H54 (cell line): ENCODE measurements at places on chromosomes 1 and 21.

- no peak for DNase-seq
Measured at GRCh38 chr1:202143011-202143767, 1.3 kb downstream of the ARL8A start.

DNA sequence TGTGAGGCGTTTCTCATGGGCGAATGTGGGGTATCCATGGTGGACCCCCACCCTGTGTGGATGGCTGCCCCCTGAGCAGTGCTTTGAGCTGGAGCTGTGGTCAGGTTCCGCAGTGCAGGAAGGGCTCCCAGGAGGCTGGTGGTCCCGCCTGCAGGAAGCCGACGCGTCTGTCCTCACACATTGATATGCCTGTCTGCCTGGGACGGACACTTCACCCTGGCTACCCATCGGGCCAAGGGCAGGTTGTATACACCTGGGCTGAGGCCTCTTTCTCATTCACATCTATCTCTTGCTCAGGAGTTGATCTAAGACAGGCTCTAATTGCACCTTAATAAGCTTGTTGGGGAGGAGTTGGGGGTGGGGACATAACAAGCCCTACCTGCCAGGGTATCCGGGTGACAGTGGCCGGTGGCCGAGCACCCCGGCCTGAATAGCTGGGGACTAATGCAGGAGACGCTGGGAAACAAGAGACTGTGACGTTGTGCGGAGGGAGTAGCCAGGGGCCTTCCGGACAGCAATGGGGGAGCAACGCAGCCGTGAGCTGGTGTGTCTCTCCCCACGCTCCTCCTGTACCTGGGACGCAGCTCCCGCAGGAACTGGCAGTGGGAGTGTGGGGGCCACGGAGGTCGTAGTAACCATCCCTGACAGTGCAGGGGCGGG lies 21.7 kb downstream of the PDXK start:
- peak; percentile 49 for DNase-seq

DNA sequence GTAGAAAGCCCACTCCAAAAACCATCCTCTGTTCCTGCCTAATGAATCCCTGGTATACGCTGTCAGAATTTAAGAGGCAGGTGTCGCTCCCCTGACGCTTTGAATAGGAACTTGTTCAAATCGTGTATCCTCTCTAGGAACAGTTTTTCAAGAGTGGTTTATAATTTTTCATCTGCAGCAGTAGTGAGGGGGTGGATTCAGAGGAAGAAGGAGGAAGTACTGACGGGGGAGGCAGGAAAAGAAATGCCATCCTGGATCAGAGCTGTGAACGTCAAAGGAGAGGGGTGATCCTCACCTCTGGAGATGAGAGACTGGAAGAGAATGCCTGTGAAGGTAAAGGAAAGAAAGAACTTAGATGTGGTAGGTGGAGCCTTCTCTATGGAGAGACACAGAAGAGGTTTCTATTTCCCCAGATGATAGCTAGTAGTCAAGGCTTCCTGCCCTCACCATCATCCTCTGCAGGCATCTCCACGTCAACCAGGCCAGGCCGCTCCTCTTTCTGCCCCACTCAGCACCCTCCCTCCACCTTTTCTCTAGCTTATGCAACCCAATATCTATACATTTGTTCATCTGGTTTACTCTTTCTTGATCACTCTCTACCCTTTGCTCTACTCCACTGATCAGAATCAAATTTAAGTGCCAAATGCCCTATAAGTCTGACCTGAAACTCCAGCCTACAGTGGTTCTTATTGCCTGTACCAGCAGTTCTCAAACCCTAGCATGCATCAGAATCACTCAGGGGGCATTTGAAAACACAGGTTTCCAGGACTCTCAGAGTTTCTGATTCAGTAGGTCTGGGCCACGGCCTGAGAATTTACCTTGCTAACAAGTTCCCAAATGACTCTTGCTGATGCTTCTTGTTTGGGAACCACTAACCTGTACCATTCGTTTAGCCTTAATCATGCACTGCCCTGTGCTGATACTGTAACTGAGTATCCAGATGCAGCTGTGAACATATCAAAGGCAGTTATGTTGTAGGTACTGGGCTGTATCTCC lies 13.1 kb upstream of the BCL9 start:
- no peak for DNase-seq

- no peak for DNase-seq
Measured at GRCh38 chr21:35520302-35520701, 471.2 kb upstream of the RUNX1 start.

DNA sequence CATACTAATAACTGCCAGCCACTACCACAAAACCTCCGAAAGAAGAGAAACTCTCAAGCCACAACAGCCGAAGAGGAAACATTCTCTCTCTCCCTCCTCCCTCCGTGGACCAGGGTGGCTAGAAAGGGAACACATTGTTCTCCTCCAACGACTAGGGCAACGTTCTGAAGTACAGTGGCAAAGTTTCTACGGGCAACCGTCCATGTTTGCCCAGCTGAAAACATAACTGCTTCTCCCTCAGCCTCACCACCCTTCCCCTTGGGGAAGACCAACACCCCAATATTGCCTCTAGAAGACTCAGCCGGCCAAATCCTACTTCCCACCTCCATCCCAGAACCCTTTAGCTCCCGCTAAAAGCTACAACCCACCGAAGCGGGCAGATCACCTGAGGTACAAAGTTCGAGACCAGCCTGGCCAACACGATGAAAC lies 2.0 kb downstream of the GLUL start:
- DNase-seq: no peak

DNA sequence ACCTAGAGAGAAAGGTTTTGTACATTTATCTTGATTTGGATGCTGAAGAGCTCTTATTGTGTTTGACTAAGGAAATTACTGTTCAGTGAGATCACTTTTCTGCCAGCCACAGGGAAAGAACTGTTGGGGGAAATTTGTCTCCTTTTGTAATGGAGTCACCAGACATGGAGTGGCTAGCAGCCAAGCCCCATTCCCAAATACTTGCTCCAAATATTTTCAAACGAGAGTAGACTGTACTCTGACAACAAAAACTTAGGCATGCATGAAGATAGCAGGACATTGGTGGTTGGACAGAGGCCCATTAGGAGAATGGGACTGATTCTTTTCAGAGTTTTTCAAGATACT lies 21.1 kb downstream of the IPO9 start:
- DNase-seq: peak; percentile 26

DNA sequence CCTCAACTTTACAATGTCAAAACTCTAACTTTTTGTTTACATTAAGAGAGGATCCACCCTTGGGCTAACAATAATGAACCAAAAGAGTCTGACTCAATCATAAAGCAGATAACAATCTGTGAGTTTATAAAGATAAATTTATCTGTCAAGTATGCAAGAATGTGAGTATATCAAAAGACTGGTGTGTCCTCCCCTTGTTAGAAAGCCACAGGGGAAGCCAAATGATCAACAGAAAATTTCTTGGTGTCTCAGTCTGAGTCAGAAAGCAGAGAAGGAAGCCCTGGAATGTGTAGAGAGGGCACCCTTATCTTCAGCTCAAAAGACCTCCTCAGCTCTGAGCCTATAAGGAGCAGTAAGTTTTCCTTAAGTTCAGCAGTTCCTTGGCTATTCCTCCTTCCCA lies 13.9 kb upstream of the PDIK1L start:
- DNase-seq: peak; percentile 40

GRCh38 chr1:215114154-215114933 lies 31.8 kb downstream of the KCNK2 start:
- no peak for DNase-seq

GRCh38 chr1:111778066-111778465 lies 22.4 kb downstream of the DDX20 start:
- no peak for DNase-seq

- no peak for DNase-seq
Measured at GRCh38 chr1:214228976-214229375, 52.0 kb upstream of the SMYD2 start.

DNA sequence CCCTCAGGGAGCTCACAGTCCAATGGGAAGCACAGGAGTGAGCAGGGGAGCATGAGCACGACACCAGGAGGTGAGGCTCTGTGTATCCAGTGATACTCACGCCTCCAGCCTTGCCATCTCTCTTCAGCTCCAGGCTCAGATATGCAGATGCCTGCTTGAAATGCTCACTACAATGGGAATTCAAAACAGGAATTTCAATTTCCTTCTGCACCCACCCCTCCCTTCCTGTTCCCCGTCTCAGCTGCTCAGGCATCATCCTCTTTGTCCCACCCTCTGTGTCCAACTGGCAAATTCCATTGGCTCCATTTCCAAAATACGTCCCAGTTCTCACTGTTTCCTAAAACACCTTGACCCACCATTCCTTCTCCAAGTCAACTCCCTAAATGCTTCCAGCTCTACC lies 58.9 kb downstream of the FBXO2 start:
- no peak for DNase-seq

GRCh38 chr1:32724678-32725614 lies 22.4 kb upstream of the SYNC start:
- peak; percentile 93 for DNase-seq

DNA sequence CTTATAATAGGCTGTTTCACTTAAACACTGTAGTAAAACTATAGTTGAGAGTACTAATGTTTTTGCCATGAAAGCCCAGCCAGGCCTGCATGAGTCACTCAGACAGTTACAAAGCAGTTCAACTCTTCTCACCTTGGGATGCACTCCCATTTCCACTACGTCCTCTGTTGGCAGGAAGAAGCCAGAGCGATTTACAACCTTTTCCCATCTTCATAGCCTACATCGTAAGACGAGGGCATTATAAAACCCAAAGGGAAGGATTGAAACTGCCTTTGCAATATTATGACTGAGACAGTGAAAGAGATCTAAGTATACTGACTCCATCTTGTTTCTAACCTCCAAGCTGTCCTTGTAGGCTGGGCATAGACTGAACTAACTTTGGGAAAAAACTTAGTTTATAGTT lies 71.8 kb upstream of the CSF1 start:
- no peak for DNase-seq
